ENCODE measurements at places on chromosomes 16 and 17. TPM values are rescaled to one million over a fixed set of nuclear protein-coding genes. Genes with fewer than 3 reads are reported as not detected.

Gene VMO1
- polyA plus RNA-seq, result not detected

- no peak for DNase-seq
Measured at GRCh38 chr16:9091867-9092281, 430 bp downstream of the HAPSTR1 start.

DNA sequence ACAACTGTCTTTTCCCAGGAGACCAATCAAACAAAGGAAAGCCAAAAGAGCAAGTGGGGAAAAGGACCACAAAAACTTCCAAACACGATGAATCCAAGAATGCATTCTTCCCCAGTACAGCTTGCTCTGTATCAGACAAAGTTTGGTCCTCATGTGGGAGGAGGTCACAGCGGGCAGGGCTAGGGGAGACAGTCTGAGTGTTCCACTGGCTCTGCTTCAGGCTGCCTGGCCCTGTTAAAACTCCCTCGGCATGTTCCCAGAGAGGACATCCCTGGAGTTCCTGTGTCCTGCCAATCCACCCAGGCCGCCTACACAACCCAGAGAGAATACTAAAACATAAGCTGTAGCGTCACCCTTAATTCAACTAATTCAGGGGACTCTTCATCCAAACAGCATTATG, 415.1 kb upstream of the DYNLRB2 start:
- DNase-seq, result no peak

GRCh38 chr16:58022601-58023371, 2.8 kb upstream of the MMP15 start:
- DNase-seq, result no peak

DNA sequence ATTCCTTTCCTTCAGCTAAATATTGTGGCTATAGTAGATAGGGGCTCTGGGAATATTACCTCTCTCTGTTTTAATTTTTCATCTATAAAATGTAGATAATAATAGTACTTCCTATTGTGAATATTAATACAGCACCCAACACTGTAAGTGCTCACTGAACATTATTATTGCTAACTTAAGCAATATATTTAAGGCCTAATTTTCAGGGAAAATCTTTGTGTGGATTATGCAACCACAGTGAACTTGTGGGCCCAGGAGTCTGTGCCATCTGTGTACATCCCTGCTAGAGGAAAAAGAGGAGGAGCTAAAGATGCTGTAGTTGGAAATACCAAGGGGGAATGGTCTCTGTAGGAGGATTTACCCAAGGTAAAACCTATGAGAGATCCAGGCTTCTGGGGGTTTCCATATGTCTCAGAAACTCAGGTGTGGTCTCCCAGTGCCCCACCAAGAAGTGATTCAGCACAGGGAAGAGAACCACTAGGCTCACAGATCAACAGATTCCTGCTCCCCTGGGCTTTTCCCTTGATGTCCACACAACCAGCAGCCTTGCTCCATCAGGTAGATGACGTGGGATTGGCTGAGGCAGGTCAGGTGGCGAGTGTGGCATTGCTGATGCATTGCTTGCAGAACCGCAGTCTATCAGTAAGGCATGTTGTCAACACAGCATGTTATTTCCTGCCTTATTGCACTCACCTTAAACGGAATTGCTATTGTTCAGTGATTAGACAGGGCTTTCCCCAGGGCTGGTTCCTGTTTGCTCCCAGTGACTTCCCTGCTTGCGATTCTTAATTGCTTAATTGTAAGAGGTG, 1.6 kb upstream of the N4BP1 start:
- no peak for DNase-seq

DNA sequence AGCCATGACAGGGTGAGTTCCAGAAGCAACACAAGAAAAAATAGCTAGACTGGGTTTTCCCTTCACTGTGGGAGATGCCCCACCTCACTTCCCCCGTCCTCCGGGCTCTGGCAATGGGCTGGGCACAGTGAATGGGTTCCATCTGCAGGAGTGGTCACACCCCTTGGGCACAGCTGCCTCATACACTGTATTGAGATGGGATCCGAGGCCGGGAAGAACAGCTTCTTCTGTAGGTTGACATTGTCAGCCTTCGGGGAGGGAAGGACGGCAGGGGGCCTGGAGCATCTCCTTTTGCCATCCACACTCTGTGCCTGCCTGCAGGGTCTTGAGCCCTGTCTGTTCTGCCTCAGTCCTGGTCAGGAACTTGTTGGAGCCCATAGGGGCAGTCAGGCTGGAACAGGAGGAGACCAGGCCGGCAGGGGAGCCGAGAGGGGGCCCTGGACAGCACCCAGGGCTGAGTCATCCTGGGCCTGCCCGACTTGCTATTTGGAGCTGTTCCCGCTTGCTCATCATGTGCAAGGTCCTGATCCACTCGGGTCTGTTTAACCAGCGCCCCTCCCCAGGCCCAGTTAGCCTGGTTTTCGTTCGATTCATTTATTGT, 286.7 kb downstream of the SEC14L1 start:
- no peak for DNase-seq

GRCh38 chr16:15597822-15598647, 44.9 kb downstream of the MARF1 start:
- no peak for DNase-seq

Gene DLX3
- polyA plus RNA-seq, result not detected

DNA sequence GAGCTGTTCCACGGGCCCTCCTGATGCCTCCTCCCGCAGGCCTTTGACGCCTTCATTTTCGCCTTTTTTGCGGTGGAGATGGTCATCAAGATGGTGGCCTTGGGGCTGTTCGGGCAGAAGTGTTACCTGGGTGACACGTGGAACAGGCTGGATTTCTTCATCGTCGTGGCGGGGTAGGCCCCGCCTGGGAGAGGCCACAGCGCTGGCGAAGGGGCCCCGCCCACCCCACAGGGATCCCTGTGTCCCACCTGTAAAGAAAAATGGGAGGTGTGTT, 29.7 kb downstream of the TPSG1 start:
- no peak for DNase-seq

Gene RGS11
- polyA plus RNA-seq, result 0.33 TPM

- no peak for DNase-seq
Measured at GRCh38 chr17:5798094-5798493, 213.8 kb upstream of the NLRP1 start.

DNA sequence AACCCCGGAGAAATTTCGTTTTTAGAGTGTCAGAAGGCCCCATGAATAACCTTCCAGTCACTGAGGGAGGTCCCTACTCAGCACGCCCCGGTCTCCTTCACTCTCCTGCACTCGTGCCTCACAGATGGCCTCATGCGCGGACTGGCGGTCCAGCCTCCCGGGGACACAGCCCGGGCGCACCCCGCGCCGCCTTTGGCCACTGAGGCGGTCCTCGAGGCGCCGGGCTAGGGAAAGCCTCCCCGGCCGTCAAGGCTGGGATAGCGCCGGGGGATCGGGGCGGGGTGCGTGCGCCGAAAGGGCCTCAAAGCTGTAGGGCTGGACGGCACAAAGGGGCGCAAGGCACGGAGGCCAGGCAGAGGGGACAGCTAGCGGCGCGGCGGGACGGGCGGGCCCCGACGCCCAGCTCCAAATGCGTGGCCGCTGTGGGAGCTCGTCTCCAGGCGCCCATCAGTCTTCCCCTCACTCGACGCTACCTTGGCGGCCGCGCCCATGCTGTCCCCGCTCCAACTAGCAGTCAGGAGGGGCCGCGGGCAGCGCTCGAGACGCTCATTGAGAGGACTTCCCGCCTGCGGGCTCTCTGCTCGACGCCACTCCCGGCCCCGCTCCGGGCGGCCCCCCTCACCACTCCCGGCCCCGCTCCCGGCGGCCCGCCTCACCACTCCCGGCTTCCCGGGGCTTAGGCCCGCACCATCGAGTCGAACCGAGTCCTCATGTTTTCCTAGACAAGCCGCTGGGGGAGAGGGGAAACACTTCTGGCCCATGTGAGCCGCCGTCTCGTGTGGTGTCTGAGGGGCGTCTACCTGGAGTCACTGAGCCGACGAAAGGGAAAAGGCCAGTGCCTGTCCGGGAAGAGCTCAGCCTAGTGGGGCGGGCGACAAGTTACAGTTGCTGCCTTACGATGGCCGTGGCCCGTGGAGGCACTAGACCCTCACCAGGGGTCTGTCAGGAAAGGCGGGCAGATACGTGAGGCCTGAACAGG, at the start of gene USP6:
USP6 (plus strand) TSS at position 360 of the 979 bp plus-strand sequence. CDS start 14,336 bp downstream, outside the sequence.
- DNase-seq, result no peak

DNA sequence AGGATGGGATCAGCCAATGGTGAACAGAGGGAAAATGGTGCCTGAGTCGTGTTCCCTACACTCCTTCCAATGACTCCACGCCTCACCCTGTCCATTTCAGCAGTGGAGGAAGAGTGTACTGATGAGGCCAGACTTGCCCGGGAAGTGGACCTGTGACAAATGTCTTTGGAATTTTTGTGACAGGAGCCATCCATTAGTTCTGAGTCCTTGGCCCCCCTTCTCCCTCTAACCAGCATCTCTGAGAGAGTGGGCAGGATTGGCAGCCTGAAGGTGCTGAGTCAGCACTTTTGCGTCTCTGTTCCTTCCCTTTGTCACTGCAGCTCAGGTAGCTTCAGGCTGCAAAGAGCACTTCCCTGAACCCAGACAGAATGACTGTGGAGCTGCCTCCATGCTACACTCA, 30.8 kb downstream of the BEAN1 start:
- no peak for DNase-seq

GRCh38 chr16:75805946-75806345, 79.7 kb upstream of the CPHXL start:
- no peak for DNase-seq

GRCh38 chr16:58563235-58563634, 47.9 kb downstream of the SETD6 start:
- peak; percentile 13 for DNase-seq

Gene CHD3
- polyA plus RNA-seq, result 68.6 TPM

Gene IRF8
- polyA plus RNA-seq, result not detected

Gene KRT16
- polyA plus RNA-seq, result not detected

GRCh38 chr17:67400193-67400592, 23.1 kb downstream of the PITPNC1 start:
- DNase-seq, result no peak

DNA sequence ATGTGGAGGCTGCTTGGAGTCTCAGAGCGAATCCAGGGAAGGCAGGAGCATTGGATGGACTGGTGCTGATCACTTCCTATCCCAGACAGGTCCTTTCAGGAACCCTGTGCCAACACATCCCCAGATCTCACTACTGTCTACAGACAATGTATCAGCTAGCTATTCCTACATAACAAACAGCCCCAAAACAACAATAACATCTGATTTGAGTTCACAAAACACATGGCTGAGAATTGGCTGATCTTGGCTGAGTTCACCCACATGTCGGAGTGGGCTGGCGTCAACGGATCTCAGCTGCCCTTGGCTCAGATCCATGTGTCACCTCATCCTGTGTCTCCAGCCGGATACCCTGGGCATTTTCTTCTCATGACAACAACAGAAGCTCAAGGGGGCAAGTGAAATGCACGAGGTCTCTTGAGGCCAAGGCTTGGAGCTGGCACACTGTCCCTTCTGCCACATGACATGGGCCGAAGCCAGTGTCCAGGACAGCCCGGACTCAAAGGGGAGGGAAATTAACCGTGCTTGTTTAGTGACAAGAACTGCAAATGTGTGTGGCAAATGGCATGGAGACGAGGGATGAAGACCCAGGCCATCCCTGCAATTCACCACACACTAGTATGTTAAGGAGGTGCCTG, 18.7 kb downstream of the SNX20 start:
- DNase-seq, result no peak

- DNase-seq, result no peak
Measured at GRCh38 chr17:56870081-56870651, 36.2 kb downstream of the DGKE start.

All from AG04450 (cell line).